ENCODE measurements at places on chromosomes 3 and 15. TPM values are rescaled to one million over a fixed set of nuclear protein-coding genes. Genes with fewer than 3 reads are reported as not detected.

GRCh38 chr3:15310491-15311370 lies 21.7 kb downstream of the SH3BP5 start:
- H3K4me3 ChIP-seq, result no peak overlapping the region
- H3K27ac ChIP-seq, result peak overlapping the region; percentile 63
- H3K4me1 ChIP-seq, result peaks cover 47% of the 10 kb centered on the region
- no peaks in the 10 kb centered on the region for H3K27me3 ChIP-seq
- no peaks in the 10 kb centered on the region for H3K36me3 ChIP-seq

- no peak for DNase-seq
- H3K27me3 ChIP-seq, result peaks cover 13% of the 10 kb centered on the region
- no peak overlapping the region for H3K27ac ChIP-seq
- H3K36me3 ChIP-seq, result no peaks in the 10 kb centered on the region
- H3K4me1 ChIP-seq, result no peaks in the 10 kb centered on the region
These were observed 24.3 kb upstream of the MGLL start for GRCh38 chr3:127846576-127846975.

Gene DLL4
- not detected for polyA plus RNA-seq

- DNase-seq, result no peak
- H3K4me3 ChIP-seq, result no peak overlapping the region
- no peaks in the 10 kb centered on the region for H3K27me3 ChIP-seq
- H3K4me1 ChIP-seq, result peaks cover 47% of the 10 kb centered on the region
These were observed 23.5 kb upstream of the ATP10A start for GRCh38 chr15:25886498-25887140.

Gene ARL14
- polyA plus RNA-seq, result not detected

DNA sequence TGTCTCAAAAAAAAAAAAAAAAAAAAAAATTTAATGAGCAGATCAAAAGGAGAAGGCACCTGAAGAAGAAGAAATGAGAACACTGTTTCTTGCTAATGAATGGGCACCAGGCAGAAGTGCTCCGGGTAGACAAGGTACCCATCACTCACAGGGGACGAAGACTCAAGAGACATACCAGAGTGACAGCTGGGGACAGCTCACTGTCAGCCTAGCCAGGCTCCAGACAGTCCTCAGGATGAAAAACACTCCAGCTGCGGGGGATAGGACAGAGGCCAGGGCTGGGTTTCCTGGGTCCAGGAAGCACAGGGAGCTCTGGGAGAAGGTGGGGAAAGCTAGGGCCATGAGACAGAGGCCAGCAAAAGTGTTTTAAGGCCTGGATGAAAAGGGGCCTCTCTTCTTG lies 48.5 kb upstream of the PARL start:
- H3K4me1 ChIP-seq, result no peaks in the 10 kb centered on the region
- H3K36me3 ChIP-seq, result peaks cover 3% of the 10 kb centered on the region
- no peak overlapping the region for H3K27ac ChIP-seq
- H3K27me3 ChIP-seq, result no peaks in the 10 kb centered on the region

GRCh38 chr3:108106449-108106848 lies 15.6 kb upstream of the CD47 start:
- H3K4me3 ChIP-seq, result no peak overlapping the region
- no peaks in the 10 kb centered on the region for H3K27me3 ChIP-seq
- no peaks in the 10 kb centered on the region for H3K36me3 ChIP-seq
- no peak overlapping the region for H3K27ac ChIP-seq
- no peak for DNase-seq

- H3K27ac ChIP-seq, result no peak overlapping the region
- H3K27me3 ChIP-seq, result no peaks in the 10 kb centered on the region
- H3K4me3 ChIP-seq, result no peak overlapping the region
- H3K4me1 ChIP-seq, result no peaks in the 10 kb centered on the region
- no peak for DNase-seq
- no peaks in the 10 kb centered on the region for H3K36me3 ChIP-seq
These were observed 45.1 kb upstream of the LPP start for GRCh38 chr3:188108703-188109412.

GRCh38 chr3:46960081-46960701 lies 16.4 kb downstream of the CCDC12 start:
- DNase-seq, result peak; percentile 86
- H3K4me3 ChIP-seq, result no peak overlapping the region
- no peaks in the 10 kb centered on the region for H3K27me3 ChIP-seq
- H3K36me3 ChIP-seq, result no peaks in the 10 kb centered on the region

GRCh38 chr3:137509354-137510045 lies 254.6 kb upstream of the SOX14 start:
- no peaks in the 10 kb centered on the region for H3K4me1 ChIP-seq
- no peak overlapping the region for H3K27ac ChIP-seq
- no peaks in the 10 kb centered on the region for H3K36me3 ChIP-seq
- H3K27me3 ChIP-seq, result no peaks in the 10 kb centered on the region
- H3K4me3 ChIP-seq, result no peak overlapping the region
- DNase-seq, result no peak

DNA sequence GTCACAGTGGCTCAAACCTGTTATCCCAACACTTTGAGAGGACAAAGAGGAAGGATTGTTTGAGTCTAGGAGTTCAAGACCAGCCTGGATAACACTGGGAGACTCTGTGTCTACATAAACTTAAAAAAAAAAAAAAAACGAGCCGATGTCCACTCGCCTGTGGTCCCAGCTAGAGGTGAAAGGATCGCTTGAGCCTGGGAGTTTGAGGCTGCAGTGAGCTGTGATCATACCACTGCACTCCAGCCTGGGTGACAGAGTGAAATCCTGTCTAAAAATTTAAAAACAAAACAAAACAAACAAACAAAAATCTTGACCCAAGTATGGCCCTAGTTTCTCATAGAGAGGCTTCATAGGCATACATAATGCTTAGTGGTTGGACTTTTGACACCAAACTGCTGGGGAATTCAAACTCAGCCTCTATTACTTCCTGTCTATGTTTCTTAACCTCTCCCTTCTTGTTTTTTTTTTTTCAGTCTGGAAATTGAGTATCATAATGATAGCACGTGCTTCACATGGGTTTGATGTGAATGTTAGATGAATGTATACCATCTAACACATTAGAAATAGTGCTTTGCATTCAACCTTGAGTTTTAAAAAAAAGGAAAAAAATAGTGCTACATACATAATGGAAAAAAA lies 46.4 kb upstream of the CAPN7 start:
- no peak overlapping the region for H3K27ac ChIP-seq
- peaks cover 11% of the 10 kb centered on the region for H3K27me3 ChIP-seq
- peak; percentile 7 for DNase-seq
- no peak overlapping the region for H3K4me3 ChIP-seq

Gene THRB
- polyA plus RNA-seq, result 3.3 TPM

DNA sequence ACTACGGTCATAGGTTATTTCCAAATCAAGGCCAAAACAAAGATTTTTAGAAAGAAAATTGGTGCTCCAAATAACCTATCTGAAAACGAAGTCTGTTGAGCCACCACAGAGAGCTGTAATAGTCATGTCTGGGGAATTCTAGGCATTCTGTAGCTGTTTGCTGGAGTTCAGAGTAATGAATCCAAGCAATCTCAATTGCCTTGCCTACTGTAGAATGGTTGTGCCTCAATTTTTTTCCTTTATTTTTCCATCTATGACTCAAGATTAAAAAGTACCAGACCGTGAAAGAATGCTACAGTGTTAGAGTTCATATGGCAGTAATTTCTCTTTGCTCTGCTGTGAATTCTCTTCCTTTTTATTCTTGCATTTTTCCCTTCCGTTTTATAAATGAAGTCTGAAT lies 1007.2 kb upstream of the ALCAM start:
- H3K4me3 ChIP-seq, result peak overlapping the region; percentile 60
- DNase-seq, result peak; percentile 90
- no peaks in the 10 kb centered on the region for H3K27me3 ChIP-seq
- peaks cover 18% of the 10 kb centered on the region for H3K4me1 ChIP-seq
- H3K27ac ChIP-seq, result peak overlapping the region; percentile 48

GRCh38 chr3:49616061-49616460 lies 58.1 kb upstream of the APEH start:
- H3K27me3 ChIP-seq, result no peaks in the 10 kb centered on the region
- DNase-seq, result no peak
- H3K4me3 ChIP-seq, result no peak overlapping the region
- no peaks in the 10 kb centered on the region for H3K36me3 ChIP-seq
- peak overlapping the region; percentile 28 for H3K27ac ChIP-seq

Data from GM23248 (cell line).